ENCODE measurements at places on chromosomes 6 and 20.
A peak's percentile ranks its signal among the peaks of the same experiment; 100 is the strongest.

GRCh38 chr20:22579711-22580697 is 4.4 kb downstream of the FOXA2 start:
- DNase-seq, result no peak

DNA sequence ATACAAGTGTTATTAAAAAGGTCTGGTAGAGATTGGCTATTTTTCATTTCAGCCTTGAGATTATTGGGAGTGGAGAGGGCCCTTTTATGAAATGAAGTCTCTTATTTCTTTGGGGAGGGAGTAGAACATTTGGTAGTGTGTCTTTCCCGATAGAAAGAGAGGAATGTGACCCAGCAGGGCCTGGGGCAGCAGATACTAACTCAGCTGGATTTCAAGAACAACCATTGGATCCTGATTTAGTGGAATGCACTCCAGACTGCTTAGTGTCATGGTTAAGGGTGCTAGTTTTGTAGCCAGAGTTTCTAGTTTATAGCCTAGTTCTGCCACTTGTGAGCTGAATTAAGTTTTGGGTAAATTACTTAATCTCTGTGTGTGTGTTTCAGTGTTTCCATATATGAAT is 18.4 kb upstream of the FLRT3 start:
- no peak for DNase-seq

- DNase-seq, result no peak
Measured at GRCh38 chr20:18144541-18145099, 7.0 kb downstream of the KAT14 start.

GRCh38 chr6:137051790-137052472 is 7.2 kb upstream of the IL20RA start:
- no peak for DNase-seq

DNA sequence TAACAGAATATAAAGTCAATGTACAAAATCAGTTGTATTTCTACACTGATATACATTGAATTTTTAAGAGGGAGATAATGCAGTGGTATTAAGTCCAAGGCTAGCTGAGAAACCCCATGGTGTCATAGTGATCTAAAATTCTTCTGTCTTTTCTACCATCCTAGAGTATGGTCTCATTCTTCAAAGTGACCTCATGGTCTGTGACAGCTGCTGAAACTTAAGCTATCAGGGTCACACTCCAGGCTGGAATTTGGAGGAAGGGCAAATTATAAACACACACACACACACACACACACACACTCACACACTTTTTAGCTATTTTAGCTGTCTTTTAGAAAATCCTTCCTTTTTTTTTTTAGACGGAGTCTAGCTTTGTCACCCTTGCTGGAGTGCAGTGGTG is 47.3 kb upstream of the DYNLRB1 start:
- DNase-seq, result no peak

- DNase-seq, result no peak
Measured at GRCh38 chr6:134691180-134691579, 258.7 kb downstream of the ALDH8A1 start.

DNA sequence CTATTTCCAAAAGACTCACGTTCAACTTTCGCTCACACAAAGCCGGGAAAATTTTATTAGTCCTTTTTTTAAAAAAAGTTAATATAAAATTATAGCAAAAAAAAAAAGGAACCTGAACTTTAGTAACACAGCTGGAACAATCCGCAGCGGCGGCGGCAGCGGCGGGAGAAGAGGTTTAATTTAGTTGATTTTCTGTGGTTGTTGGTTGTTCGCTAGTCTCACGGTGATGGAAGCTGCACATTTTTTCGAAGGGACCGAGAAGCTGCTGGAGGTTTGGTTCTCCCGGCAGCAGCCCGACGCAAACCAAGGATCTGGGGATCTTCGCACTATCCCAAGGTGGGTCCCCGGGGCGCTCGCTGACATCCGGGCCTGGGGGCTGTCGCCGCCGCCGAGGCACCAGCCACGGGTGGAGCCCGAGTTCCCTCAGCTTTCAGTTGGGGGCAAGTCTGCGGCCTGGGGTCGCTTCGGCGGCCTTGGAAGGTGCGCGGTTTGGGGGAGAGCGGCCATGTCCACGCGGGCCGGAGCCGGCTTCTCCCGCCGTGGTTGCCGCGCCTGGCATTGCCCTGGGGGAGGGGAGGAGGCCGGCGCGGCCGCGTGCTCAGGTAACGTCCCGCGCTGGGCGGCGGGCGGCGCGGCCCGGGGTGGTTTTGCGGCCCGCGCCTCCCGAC is 429 bp downstream of the AMD1 start:
- DNase-seq, result no peak

DNA sequence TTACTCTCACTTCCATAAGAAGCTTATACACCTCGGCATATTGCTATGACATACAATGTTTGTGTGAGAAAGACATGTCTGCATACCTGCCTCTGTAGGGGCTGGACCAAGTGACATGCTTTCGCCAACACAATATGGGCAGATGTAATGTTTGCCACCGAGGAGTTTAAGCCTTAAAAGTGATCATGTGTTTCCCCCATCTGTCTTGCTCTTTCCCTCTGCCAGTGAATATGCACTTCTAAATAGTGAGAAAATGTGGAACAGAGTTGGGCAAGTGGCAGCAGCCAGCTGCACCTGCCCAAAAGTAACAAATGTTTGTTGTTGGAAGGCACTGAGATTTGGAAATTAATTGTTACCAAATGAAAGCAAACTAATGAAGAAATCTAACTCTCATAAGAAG is 274.8 kb upstream of the BTBD3 start:
- no peak for DNase-seq

DNA sequence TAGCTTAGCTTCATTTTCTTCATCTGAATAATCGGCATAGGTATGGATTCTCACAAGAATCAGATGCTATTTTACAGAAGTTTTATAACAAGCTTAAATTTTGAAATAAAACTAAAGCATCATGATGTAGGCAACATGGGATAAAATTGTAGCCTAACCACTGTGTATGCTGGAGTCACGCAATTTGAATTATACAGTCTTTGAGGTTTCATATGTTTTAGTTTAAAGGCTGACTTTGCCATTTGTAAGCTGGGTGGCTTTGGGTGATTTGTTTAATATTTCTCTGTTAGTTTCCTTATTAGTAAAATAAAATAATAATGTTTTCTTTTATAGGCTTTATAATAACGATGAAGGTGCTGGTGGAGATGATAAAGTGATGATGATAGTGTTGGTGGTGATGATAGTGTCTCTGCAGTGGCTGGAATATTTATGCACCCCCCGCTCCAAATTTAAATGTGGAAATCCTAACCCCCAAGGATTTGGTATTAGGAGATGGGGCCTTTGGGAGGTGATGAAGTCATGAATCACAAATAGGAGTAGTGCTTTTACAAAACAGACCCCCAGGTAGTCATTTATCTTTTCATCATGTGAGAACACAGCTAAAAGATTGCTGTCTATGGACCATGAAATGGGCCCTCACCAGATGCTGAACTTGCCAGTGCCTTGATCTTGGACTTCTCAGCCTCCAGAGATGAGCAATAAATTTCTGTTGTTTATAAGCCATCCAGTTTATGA is 42.0 kb downstream of the DOK5 start:
- DNase-seq, result no peak

DNA sequence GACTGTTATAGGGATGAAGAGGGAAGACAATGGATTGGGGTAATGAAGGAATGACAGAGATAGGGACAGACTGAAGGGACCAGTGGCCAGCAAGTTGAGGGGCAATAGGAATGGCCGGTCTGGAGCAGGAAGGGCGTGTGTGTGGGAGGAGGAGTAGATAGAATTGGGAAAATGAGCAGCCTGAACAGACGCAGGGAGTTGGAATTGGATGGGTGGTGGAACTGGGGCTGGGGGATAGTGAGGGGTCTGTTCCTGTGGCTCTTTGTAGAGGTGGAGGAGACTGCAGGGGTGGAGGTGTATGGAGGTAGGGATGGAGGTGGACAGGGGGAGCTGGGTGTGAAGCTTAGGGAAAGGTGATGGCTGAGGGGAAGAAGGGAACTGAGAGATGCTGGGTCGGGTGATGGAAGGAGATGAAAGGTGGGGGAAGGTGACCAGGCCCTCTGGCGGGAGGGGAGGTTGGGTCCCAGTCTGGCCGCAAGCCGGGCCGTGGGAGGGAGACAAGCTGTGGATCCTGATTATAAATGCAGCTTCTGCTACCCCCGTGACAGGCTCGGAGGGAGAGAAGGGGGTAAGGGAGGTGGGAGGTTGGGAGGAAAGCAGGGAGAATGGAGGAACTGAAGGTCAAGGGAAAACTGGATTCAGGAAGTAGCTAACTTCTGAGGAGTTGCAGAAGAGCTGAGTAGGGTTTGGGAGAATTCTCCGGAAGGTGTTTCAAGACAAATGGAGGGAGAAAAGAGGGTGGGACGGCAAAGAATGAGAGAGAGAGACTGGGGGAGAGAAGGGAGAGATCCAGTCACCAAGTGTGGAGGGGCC is 5.2 kb downstream of the SYNGAP1 start:
- DNase-seq, result no peak

DNA sequence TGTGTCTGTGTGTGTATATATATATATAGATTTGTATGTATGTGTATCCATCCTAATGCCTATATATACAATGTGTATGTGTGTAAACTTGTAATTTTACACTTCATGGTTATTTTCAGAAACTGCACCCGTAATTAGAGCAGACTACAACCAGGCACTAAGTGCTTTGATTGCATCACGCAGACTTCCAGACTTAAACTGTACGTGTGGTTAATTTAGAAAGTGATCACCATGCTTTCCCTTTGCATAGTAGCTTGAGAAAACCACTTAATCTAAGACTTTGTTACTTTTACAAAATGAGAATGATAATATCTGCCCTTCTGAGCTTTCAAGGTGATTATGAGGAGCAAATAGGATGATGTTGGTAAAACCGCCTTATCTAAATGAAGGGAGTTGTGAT is 50.1 kb upstream of the E2F3 start:
- no peak for DNase-seq

GRCh38 chr20:19888269-19888671 is 128.9 kb upstream of the NAA20 start:
- no peak for DNase-seq

GRCh38 chr6:6191476-6191875 is 129.0 kb downstream of the F13A1 start:
- no peak for DNase-seq

GRCh38 chr6:95790787-95791186 is 213.5 kb downstream of the MANEA start:
- no peak for DNase-seq

GRCh38 chr20:19874040-19874727 is 116.1 kb downstream of the RIN2 start:
- no peak for DNase-seq

GRCh38 chr6:2818593-2818992 is 23.1 kb downstream of the SERPINB1 start:
- DNase-seq, result no peak

- no peak for DNase-seq
Measured at GRCh38 chr6:111731456-111732195, 125.9 kb upstream of the TRAF3IP2 start.

- no peak for DNase-seq
Measured at GRCh38 chr6:148565321-148565926, 181.4 kb upstream of the UST start.

- DNase-seq, result no peak
Measured at GRCh38 chr20:63859166-63859699, 2.1 kb upstream of the ABHD16B start.

DNA sequence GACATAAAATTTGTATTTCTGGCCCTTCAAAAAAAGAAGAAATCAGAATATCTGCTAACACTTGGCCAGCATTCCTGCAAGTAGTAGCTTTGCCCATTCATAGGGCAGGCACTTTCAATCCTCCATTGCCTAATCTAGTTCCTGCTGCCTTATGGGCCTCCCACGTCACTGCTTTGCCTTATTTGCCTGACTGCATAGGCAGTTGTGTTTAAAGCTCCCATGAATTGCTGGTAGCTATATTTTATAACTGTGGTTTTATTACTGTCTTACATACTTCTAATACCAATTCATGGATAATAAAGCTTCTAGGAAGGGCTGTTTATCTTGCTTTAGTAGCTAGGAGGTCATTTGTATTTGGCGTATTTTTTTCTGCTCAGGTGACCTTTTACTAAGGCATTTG is 7.7 kb upstream of the SLC35A1 start:
- DNase-seq, result no peak

- DNase-seq, result peak; percentile 43
Measured at GRCh38 chr6:28258877-28259777, at the start of gene NKAPL. Gene NKAPL, plus strand, starts transcription at chr6:28259297. Its CDS starts 75 bp downstream, at chr6:28259372.

- no peak for DNase-seq
Measured at GRCh38 chr6:116196841-116197240, 57.0 kb downstream of the TSPYL4 start.

- DNase-seq, result no peak
Measured at GRCh38 chr20:55515832-55516231, 489.5 kb downstream of the CBLN4 start.

- no peak for DNase-seq
Measured at GRCh38 chr20:48606172-48606840, 221.5 kb downstream of the PREX1 start.

Data from thoracic aorta (tissue), 2 donors.